Activated T-helper 1 cell treated with anti-CD3 and anti-CD28 coated beads, Interleukin-12 subunit alpha, Interleukin-12 subunit beta, Interleukin-2, Interleukin-4 antibody, amounts not matched to agents 30 ng/mL and 10 ng/mL and 1 ng/mL, durations not matched to agents 14 hours and 24 hours and 36 hours (primary cell): ENCODE measurements at places on chromosomes 6 and 20. TPM values are rescaled to one million over a fixed set of nuclear protein-coding genes. Genes with fewer than 3 reads are reported as not detected.

DNA sequence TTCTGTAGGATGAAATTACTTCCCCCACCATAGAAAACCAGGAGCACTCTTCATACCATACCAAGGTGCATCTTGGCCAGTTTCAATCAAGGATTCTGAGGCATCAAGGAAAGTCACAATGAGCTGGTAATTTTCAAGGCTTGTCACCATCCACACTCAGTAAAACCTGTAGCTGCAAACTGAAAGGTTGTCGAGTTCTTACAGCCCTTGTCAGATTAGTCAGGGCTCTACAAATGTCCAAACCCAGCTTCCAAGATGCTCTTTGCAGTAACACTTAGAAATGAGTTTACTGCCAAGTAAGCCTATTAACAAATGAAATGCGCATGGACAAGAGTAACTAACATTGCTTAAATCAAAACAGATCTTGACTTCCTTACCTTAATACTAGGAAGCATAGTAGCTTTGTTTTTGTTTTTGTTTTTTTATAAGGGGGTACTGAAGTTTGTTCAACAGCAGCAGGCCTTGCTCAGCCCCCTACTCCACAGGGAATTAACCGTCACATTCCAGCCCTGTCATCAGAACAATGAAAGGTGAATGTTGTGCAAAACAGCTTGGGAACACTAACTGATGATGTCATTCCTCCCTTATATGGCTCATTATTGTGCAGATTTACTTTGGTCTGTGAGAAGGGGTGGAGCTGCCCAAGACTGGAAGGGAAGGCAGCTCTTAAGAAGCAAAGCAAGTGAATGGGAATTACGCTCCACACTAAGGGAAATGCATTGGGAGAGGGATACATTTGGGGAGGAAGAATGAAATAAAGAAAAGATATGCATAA is 49.9 kb upstream of the TMEM30A start:
- H3K27ac ChIP-seq = no peak overlapping the region
- H3K4me3 ChIP-seq = no peak overlapping the region
- no peaks in the 10 kb centered on the region for H3K4me1 ChIP-seq
- H3K36me3 ChIP-seq = no peaks in the 10 kb centered on the region

DNA sequence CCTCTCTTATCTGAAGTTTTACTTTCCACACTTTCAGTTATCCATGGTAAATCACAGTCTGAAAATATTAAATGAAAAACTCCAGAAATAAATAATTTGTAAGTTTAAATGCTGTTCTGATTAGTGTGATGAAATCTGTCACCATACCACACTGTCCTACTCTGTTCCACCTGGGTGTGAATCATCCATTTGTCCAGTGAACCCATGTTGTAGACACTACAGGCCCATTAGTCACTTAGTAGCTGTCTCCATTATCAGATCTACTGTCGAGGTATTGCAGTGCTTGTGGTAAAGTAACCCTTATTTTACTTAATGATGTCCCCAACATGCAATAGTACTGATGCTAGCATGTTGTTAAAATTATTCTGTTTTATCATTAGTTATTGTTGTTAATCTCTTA is 29.2 kb upstream of the MMS22L start:
- no peak for DNase-seq
- no peak overlapping the region for H3K27ac ChIP-seq
- no peaks in the 10 kb centered on the region for H3K4me1 ChIP-seq
- H3K4me3 ChIP-seq = no peak overlapping the region

- H3K4me3 ChIP-seq = no peak overlapping the region
- no peak for DNase-seq
- no peaks in the 10 kb centered on the region for H3K4me1 ChIP-seq
- H3K36me3 ChIP-seq = no peaks in the 10 kb centered on the region
- no peak overlapping the region for H3K27ac ChIP-seq
These were observed 80.2 kb downstream of the FAM50B start for GRCh38 chr6:3929281-3929798.

DNA sequence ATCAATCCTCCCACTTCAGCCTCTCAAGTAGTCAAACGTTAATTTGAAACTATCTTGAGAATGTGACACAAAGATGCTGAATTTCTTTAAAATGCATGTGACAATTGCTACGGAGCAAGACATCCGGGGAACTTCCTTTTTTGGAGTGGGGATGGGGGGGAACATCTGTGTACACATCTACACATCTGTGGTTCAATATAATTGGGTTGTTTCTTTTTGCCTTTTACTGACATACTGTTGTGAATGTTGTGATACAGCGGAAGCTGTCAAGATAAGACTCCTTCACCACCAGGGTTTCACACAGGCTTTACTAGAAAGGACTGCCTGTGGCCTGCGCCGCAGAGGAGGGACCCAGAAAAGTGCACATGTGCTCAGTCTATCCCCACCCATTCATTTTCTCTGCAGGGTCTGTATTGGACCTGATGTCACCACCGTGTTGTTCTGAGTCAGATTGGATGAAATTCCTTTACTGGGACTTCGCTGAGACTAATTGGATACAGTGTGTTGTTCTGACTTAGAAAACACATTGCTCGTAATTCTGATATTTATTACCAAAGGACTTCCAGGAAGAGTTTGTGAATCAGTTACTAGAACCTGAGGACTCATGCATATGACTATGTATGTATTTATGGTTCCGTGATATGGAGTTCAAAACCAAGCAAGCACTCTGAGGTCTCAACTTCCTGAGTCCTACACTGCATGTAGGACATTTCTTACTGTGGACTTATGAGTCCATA is 98.7 kb upstream of the SGK1 start:
- H3K27ac ChIP-seq = peak overlapping the region; percentile 22
- peaks cover 1% of the 10 kb centered on the region for H3K36me3 ChIP-seq
- peaks cover 23% of the 10 kb centered on the region for H3K4me1 ChIP-seq

Gene TAAR1
- not detected in 2 replicates for total RNA-seq

Gene BMP2
- total RNA-seq = 0.08 and 0.12 TPM in 2 replicates

GRCh38 chr20:54922636-54923035 is 447.2 kb downstream of the DOK5 start:
- H3K4me3 ChIP-seq = no peak overlapping the region
- no peaks in the 10 kb centered on the region for H3K36me3 ChIP-seq
- H3K27ac ChIP-seq = no peak overlapping the region
- no peak for DNase-seq
- H3K27me3 ChIP-seq = no peaks in the 10 kb centered on the region

Gene FILIP1
- total RNA-seq = not detected in 2 replicates

GRCh38 chr6:111734068-111735061 is 128.7 kb upstream of the TRAF3IP2 start:
- no peak overlapping the region for H3K4me3 ChIP-seq
- peaks cover 59% of the 10 kb centered on the region for H3K36me3 ChIP-seq

GRCh38 chr6:1942834-1943233 is 302.6 kb downstream of the GMDS start:
- no peak for DNase-seq
- H3K27me3 ChIP-seq = no peaks in the 10 kb centered on the region
- no peaks in the 10 kb centered on the region for H3K4me1 ChIP-seq
- no peak overlapping the region for H3K4me3 ChIP-seq

Gene SLC17A3
- total RNA-seq = 0.21 and 0.66 TPM in 2 replicates

DNA sequence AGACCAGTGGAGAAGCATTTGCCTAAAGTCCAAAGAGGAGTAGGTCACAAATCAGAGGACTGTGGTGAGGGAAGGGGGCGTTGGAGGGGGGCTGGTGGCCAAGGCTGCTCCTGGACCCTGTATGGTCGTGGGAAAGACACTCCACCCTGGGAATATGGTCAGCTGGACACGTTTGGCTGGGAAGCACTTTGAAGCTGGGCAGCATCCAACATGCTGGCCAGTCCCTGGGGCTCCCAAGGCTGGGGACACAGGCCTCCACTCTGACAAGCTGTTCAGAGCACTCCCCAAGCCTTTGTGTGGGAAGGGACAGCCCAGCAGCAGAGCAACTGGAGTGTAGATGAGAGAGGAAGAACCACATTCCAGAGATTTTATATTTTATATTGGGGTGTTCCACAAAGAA is 203.2 kb downstream of the ANKRD60 start:
- H3K36me3 ChIP-seq = no peaks in the 10 kb centered on the region
- no peaks in the 10 kb centered on the region for H3K4me1 ChIP-seq
- H3K27me3 ChIP-seq = peaks cover 8% of the 10 kb centered on the region
- no peak for DNase-seq
- no peak overlapping the region for H3K4me3 ChIP-seq

- DNase-seq = no peak
- no peaks in the 10 kb centered on the region for H3K36me3 ChIP-seq
- no peak overlapping the region for H3K27ac ChIP-seq
- no peaks in the 10 kb centered on the region for H3K4me1 ChIP-seq
- H3K4me3 ChIP-seq = no peak overlapping the region
These were observed 133.8 kb downstream of the CLIC5 start for GRCh38 chr6:45881705-45882467.

Gene BAG2
- total RNA-seq = 12.3 and 13.1 TPM in 2 replicates

Gene BMP6
- total RNA-seq = 0.86 and 1.1 TPM in 2 replicates

Gene POU3F2
- not detected in 2 replicates for total RNA-seq

Gene SNAI1
- total RNA-seq = 3.5 and 3.9 TPM in 2 replicates

Gene TBCC
- 20.1 and 22.3 TPM in 2 replicates for total RNA-seq

GRCh38 chr6:13641315-13641714 is 26.2 kb downstream of the NOL7 start:
- no peak overlapping the region for H3K4me3 ChIP-seq
- H3K4me1 ChIP-seq = peaks cover 36% of the 10 kb centered on the region

Gene DYNLT1
- total RNA-seq = 103 and 105 TPM in 2 replicates

DNA sequence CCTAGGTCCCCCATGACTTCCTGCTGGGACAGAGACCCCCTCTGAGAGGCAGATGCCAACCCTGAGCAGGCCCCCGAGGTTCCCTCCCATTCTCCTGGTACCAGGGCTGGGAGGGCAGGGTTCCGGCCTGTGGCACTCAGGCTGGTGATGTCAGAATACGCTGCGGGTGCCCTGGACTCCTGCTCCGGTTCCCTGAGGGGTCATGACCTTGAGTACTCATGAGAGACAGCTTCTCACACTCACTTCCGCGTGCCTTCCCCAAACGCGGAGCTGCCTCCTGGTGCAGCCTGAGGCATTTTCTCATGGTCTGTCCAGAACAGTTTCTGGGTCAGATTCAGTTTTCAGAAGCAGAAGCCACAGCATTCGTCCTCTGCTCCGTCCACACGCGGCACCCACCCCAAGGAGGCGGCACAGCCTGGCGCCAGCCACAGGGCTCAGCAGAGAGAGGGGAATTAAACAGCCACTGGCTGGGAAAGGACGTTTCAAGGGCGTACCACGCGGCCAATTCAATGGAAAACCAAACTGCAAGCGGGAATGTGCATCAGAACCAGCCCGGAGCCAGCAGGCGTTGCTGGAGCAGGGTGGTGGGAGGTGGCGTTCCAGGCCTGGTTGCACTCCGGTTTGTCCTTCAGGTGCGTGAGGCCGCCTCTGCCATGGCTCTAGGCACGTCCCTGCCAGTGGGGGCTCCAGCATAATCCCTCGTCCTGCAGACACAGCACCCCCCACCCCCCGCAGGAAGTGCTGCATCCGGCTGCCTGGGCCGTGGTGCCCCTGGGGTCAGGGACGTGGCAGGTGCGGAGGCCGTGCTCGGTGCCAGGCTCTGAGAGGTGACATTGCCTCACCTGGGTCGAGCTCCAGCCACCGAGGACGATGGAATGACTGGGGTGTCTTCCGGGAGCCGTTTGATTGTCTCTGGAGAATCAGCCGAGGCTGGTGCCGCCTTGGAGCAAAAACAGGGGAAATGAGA is 58.3 kb upstream of the BHLHE23 start:
- H3K4me1 ChIP-seq = no peaks in the 10 kb centered on the region
- no peak for DNase-seq
- no peak overlapping the region for H3K4me3 ChIP-seq
- H3K36me3 ChIP-seq = no peaks in the 10 kb centered on the region
- H3K27ac ChIP-seq = no peak overlapping the region

Gene C6orf58
- total RNA-seq = 0.16 TPM in 1 of 2 replicates, not detected in the other

GRCh38 chr20:44400970-44401769 is 45.7 kb downstream of the HNF4A start:
- no peak overlapping the region for H3K4me3 ChIP-seq
- H3K27ac ChIP-seq = no peak overlapping the region
- DNase-seq = no peak
- no peaks in the 10 kb centered on the region for H3K27me3 ChIP-seq

Gene MEP1A
- not detected in 2 replicates for total RNA-seq

GRCh38 chr20:36202891-36203338 is 33.4 kb upstream of the AAR2 start:
- peaks cover 4% of the 10 kb centered on the region for H3K27me3 ChIP-seq
- DNase-seq = peak; percentile 72
- H3K36me3 ChIP-seq = no peaks in the 10 kb centered on the region
- peaks cover 5% of the 10 kb centered on the region for H3K4me1 ChIP-seq

DNA sequence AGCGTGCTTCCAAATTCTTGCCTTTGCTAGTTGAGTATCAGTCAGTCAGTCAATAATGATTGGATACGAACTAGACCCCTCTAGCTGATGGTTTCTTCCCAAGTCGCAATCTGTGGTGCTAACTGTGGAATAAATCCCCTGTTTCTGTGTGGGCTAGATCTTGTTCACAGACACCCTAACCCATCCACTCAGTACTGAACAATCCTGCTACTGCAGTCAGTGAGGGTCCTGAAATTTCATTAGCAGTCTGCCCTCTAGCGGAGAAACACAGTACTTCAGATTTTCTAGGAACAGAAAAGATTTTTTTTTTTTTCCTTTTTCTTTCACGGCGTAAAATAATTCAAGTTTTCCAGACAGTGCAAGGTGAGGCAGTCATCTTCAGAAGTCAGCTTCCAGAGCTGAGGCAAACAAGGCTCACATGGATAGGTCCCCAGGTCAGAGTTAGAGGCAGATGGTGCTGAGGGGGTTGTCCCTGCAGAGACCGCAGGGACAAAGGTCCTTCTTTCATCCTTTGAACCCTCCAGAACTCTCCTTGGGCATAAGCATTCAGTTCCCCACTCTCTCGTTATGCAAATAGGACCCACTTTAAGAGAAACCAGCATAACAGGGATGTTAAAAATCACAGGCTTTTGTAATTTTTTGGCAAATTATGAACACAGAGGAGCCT is 119.6 kb downstream of the SCML4 start:
- no peak for DNase-seq
- H3K4me3 ChIP-seq = no peak overlapping the region
- H3K36me3 ChIP-seq = peaks cover 2% of the 10 kb centered on the region
- H3K4me1 ChIP-seq = peaks cover 15% of the 10 kb centered on the region

Gene OOEP
- total RNA-seq = 1.2 TPM in 1 of 2 replicates, not detected in the other

DNA sequence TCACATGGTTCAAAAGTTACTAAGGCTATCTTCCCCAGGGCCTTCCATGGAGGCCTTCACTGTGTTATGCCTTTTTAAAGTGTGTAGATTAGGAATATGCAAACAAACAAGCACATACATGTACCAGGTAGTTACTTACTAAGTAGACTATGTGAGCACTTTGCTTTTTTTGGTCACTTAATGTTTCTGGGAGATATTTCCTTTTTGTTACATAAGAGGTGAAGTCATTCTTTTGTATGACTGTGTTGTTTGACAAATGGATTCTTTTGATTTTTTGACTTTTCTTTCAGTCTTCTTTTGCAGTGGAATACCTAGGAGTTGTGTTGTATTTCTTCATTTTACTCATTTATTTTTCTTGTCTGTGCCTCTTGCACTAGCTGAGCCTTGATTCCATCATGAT is 39.6 kb upstream of the BCAS1 start:
- no peaks in the 10 kb centered on the region for H3K4me1 ChIP-seq
- DNase-seq = no peak
- H3K36me3 ChIP-seq = no peaks in the 10 kb centered on the region

Gene KIF25
- total RNA-seq = not detected in 2 replicates

GRCh38 chr6:75431379-75431778 is 62.2 kb downstream of the FILIP1 start:
- H3K36me3 ChIP-seq = peaks cover 4% of the 10 kb centered on the region
- no peak overlapping the region for H3K4me3 ChIP-seq
- no peak overlapping the region for H3K27ac ChIP-seq

GRCh38 chr6:116564311-116564710 is 7.0 kb upstream of the RWDD1 start:
- H3K4me3 ChIP-seq = no peak overlapping the region
- H3K27ac ChIP-seq = no peak overlapping the region
- DNase-seq = no peak
- peaks cover 21% of the 10 kb centered on the region for H3K27me3 ChIP-seq

- no peak overlapping the region for H3K4me3 ChIP-seq
- peaks cover 13% of the 10 kb centered on the region for H3K36me3 ChIP-seq
- DNase-seq = no peak
These were observed 27.9 kb downstream of the FIG4 start for GRCh38 chr6:109718991-109719390.
